GM20000 (cell line): ENCODE measurements at places on chromosomes 2 and 18.
A peak's percentile ranks its signal among the peaks of the same experiment; 100 is the strongest.

- peak; percentile 49 for DNase-seq
Measured at GRCh38 chr2:207165121-207166038, at the start of gene KLF7. Gene KLF7, minus strand, starts transcription at chr2:207165948. Its CDS starts 380 bp downstream, at chr2:207165568.

- no peak for DNase-seq
Measured at GRCh38 chr18:55252901-55253300, 293.6 kb upstream of the CCDC68 start.

DNA sequence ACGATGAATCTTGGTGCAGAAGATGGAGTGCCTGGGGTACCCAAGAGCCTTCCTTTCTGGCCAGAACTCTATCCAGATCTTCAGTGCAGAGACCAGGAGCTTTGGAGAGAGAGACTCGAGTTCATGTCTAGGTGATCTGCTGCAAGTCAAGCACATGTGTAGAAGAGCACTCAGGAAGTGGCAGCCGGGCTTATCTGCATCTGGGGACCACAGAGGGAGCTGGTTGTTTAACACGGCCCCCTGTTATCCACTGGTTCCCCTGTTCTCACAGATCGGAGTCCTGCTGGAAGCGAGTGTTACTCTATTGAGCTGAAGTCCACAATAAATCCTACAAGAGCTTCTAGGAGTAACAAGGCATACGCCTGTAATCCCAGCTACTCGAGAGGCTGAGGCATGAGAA lies 128.3 kb downstream of the ACOXL start:
- no peak for DNase-seq

GRCh38 chr18:1825296-1825695 lies 746.0 kb downstream of the METTL4 start:
- no peak for DNase-seq

GRCh38 chr2:9627310-9627709 lies 3.5 kb downstream of the YWHAQ start:
- no peak for DNase-seq

DNA sequence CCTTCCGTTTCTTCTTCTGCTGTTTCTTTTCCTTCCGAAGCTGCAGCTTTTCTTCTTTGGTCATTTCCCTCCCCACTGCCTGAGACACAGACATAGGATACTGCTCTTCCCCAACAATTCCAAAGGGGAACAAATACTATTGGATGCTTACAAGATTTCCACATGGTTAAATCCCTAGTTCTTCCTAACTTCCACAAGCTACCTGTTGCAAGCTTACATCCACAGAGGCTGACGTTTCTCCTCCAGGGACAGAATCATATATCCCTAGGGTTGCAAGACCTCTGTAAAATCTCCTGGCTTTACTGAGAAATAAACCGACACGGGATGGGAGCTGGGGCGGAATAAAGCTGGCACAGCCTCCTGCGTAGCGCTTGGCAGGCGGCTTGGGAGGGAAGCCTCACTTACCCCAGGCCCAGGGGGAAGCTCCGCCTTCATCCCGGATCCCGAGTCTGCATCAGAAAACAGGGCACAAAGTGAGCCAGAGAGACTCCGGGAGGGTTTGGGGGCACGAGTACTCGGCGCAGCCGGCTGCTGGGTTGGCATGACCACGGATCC lies 590 bp downstream of the EIF2B4 start:
- DNase-seq, result no peak
